ENCODE measurements at places on chromosomes 1 and 21.

DNA sequence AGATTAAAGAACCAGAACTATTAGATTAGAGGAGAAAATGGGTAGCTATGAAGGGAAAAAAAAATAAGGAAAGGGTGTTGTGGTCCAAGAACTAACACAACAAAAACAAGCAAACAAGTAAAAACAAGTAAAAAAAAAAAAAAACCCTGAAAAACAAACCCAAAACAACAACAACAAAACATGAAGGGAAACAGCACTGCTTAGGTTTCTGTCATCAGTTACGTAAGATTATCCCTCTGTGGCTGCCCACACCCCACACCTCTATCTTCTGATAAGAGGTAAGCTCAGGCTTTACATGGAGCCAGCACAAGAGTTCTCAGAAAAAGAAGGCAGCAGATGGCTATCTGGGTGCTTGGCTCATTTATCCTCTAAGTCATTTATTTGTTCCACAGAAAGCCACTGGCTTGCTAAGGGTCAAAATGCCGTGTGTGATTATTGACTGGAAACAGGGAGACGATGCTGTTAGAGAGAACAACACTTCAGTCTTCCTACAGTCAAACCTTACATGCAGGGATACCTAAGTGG, 57.5 kb downstream of the KIAA0319L start:
- no peak for DNase-seq

DNA sequence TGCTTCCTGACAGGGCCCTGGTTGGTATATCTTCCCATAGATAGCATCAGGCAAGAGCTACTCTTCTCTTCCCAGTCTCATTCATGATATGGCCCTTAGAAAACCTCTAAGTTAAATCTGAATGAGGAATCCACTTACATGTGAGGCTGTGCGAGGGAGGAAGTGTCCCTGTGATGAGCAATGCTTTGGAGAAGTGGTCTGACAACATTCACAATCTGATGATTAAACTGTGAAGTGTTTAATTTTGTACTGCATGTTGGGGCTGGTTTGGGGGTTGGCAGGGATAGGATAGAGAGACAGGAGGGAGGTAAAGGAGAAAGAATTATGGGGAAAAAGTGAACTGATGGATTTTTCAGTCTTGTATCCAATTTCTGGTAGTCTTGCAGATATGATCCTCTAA, 421.2 kb upstream of the DAB1 start:
- DNase-seq: no peak

DNA sequence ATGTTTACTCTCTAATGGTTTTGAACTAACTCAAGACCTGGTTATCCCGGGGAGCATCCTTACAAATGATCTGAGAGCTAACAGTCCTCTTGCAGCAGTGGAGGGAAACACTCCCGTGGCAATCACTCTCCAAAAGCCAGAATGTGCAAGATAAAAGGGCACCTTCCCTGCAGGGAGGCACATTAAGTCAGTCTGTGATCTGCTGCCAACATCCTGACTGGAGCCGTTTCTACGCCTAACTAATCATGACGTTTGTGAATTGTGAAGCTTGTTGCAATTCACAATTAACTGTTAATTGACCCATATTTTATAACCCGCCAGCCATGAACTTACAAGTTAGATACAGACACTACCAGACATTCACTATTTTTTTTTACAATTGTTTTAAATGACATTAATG, 52.1 kb upstream of the LGALS8 start:
- peak; percentile 75 for DNase-seq

DNA sequence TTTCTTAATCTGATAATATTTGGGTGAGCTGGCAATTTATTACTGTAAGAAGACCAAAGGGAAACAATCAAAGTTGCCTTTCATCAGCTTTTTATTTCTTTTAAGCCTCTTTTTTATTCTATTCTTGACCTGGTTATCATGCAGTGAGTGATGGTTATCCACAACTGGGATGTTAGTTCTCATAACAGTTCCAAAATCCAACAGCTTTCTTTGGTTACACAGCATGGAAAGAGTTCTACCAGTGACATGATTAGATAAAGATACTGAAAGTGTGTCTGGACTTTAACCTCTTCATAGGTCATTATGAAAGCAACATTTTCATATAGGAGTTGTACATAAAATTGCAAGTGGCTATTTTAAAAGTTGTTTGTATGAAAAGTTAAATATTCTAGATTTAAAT, 163.0 kb downstream of the SYT2 start:
- DNase-seq: no peak

- DNase-seq: no peak
These were observed 49.6 kb downstream of the SLC66A1 start for GRCh38 chr1:19361611-19362147.

GRCh38 chr1:16372535-16373285, 5.7 kb downstream of the SZRD1 start:
- no peak for DNase-seq

DNA sequence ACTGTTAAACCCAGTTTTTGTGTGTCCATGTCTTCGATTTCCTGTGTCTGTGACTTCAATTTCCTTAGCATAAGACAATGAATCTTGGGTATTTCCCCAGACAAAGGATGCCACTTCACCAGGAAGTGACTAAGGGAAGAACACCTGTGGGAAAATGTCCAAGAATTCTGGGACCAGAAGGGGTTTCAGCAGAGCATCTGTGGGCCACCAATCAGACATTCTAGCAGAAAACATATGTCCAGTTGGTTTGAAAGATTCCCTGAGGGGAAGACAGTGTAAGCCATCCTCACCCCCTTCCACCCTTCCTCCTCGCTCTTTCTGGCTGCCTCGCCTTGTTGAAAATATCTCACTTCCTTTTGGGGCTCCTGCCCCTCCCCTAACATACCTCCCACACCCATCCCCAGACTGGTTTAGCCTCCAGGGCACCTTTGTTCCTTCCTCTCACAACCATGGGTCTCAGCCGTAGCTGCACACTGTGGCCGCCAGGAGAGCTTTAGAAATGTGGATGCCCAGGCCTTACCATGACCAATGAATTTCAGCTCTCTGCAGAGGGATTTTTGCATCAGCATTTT, 25.5 kb upstream of the IFNAR1 start:
- no peak for DNase-seq

GRCh38 chr1:187951817-187952216, 1123.1 kb downstream of the PLA2G4A start:
- DNase-seq: no peak

GRCh38 chr1:199794105-199794863, 233.2 kb upstream of the NR5A2 start:
- DNase-seq: no peak

DNA sequence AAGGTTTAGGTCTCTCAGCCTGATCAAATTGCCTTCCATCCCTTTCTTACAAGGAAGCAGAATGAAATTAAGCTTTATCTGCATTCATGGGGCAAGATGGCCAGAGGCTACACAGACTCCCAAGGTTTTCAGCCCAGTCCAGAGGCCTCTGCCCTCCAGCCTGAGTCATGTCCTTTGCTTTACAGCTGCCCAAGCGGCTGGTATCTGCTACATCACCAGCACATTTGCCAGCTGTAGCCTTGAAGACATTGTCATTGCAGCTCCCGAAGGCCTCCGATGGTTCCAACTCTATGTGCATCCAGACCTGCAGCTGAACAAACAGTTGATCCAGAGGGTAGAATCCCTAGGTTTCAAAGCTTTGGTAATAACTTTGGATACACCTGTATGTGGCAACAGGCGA, 16.0 kb downstream of the HAO2 start:
- no peak for DNase-seq

DNA sequence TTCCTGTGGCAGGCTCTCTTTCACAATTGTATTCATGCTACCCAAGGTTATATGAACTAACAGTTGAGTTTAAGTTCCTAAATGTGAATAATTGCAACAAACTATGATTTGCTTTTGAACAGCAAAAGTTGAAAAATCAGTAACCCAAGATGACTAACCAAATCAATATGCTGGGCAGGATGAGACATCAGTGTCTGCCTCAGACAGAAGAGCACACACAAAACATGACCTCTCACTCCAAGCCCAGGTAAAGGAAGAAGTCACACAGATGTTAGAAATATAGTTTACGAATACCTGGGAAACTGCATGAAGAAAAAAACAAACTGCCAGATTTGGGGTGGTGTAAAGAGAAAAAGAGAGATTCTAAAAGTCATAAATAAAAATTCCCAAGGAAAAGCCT, 3.5 kb downstream of the OR2L13 start:
- no peak for DNase-seq

DNA sequence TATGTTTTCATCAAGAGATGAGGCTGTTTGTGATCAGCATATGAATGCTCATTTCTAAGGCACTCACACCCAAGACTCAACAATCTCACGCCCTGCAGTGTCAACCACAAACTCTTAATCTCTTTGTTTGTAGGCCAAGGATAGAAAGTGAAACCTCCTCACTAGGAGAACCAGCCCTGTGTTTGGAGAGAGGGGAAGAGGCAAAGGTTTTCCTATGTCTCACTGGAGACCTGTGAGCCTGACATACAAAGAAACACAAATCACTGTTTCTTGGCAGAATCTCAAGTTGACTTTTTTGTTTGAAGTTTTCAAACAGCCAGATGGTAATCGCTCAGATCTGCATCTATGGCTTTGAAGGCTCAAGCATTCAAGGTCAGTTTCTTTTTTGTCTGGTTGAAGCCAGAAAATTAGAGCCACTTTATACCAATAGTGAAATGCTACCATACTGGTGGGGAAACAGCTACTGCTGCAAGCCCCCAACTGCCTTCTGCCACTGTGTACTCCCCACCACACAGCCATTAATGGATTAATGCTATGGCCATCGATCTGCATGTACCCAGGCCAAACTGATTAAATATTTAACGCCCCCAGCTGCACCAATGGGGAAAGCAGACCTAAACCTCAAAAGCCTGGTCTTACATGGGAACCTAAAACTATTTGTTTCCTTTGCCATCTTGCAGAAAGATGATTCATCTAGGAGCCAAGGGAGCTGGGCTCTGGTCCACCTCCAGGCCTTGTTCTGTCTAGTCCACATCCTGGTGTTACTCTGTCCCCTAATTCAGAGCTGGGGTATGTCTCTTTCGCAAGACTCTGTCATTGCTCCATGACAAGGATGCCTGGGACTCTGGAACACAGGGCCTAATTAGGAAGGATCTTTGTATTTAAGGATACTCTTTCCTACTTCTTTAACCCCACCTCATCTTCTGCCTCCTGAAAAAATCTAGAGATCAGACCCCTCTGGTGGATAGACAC, 16.3 kb downstream of the PDZK1 start:
- DNase-seq: no peak

DNA sequence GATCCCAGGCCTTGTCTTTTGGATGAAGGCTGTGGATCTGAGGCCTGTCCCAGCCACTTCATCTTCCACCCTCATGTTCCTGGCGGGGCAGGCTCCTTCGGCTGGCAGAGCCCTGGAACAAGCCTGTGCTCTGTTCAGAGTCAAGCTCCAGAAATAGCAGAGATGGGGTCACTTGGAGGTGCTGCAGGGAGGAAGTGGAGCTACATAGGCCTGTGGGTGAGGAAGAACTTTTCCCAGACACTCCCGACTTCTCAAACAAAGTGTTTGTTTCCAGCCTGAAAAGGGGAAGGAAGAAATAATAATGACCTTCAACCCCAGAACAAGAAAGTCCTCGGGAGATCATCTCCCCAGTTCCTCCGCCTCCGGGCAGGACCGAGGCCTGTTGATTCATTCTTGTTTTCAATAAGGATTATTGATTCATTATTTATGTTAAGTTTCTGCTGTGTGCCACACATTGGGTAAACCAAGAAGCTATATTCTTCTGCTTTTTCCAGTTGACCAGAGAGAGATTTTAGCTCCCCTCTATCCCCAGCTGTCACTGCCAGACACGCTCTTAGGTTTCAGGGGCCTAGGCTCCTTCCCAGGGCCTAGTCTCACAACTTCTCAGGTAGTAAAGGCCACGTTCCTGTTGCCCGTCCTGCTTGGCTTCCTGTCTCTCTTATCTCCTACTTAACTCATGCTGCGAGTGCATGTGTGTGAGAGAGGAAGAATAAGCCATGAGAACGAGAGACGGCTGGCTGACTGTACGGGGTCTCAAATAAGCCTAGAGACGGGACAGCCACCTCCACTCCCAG, 16.9 kb downstream of the IKBKE start:
- DNase-seq: no peak

- DNase-seq: peak; percentile 62
These were observed 10.4 kb downstream of the DLGAP3 start for GRCh38 chr1:34918977-34919561.

DNA sequence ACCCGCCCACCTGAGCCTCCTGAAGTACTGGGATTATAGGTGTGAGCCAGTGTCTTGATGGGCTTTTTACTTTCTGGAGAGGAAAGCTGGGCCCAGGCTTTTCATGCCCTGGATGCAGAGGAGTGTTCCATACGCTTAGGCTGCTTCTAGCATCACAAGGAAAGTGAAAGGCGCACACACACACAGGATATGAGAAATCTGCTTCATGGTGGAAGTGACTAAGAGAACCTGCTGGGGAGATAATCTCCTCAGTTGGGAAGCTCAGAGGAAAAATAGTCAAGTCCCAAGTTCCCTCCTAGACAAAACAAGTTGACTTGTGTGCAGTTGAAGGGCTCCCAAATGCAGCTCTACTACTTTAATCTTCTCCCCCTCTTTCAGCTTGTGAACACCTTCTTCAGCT, 2.2 kb downstream of the NUDC start:
- DNase-seq: no peak

GRCh38 chr1:40435471-40435870, 14.8 kb upstream of the ZFP69B start:
- no peak for DNase-seq

DNA sequence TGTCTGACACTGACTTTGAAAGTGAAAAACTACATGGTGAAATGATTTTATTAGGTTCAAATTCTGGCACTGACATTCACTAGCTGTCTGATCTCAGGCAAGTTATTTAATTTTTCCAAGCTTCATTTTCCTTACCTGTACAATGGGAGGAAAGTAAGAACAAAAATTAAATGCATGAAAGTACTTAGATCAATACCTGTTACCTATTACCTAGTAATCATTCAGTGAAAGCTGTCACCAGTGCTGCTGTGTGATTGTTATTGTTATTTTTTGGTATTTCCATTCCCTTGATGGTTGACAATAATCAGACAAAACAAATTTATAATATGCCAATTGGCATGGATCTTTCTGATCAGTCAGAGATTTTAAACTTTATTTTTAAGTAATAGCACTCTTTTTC, 1.6 kb downstream of the C8A start:
- no peak for DNase-seq

GRCh38 chr1:33007190-33008050, 29.3 kb downstream of the AK2 start:
- DNase-seq: no peak

- no peak for DNase-seq
These were observed 26.2 kb upstream of the TARBP1 start for GRCh38 chr1:234504969-234505768.

DNA sequence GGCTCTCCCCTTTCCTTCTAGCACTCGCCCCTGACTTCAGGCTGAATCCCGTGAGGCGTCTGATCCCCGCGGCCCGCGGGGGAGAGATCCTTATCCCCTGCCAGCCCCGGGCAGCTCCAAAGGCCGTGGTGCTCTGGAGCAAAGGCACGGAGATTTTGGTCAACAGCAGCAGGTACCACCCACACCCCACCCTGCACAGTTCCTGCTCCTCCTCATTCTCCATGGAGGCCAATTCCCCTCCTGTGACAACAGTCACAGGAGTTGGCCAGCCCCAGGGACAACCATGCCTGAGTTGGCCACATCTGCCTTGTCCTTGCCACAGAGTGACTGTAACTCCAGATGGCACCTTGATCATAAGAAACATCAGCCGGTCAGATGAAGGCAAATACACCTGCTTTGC, 20.0 kb downstream of the TMEM81 start:
- DNase-seq: no peak

- DNase-seq: no peak
These were observed 99.2 kb upstream of the MROH9 start for GRCh38 chr1:170836141-170836540.

Data from NCI-H2227 treated with DMSO at 0.1 percent for 48 hours (cell line).